ENCODE measurements at places on chromosomes 3 and 15.

GRCh38 chr3:171228240-171228639, 201.7 kb upstream of the SLC2A2 start:
- no peak for DNase-seq

GRCh38 chr15:61527836-61528580, 298.9 kb upstream of the RORA start:
- no peak for DNase-seq

DNA sequence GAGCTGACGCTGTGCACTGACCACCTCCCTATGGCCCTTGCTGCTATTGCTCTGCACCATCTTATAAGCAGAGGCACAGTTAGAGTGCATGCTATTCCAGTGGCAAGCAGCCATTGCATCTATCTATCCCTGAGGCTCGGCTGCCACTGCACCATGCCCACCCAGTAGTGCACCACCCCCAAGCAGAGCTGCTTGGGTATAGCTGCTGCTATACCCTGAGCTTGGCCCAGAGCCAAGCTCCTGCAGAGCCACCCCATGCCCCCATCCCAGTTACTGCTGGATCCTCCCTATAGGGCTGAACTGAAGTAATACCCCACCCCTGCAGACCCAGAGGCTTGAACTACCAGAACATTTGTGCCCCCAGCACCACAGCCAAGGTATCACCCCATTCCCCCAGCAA, 19.6 kb upstream of the IGSF10 start:
- no peak for DNase-seq

DNA sequence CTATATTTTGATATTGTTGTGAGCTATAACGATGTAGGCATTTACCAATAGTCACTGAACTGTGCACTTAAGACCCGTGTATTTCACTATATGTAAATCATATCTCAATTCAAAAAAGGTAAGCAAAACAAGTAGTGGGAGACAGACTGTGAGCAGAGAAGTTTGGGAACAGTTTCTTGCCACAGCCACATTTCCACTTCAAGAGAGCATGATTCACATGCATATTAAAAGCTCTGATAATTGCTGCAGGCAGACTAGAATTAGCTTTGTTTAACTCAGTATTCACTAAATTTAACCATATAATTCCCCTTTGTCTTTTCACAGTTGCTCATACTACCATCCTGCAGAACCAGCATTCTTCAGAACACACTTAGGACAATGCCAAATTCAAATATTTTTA, 168.4 kb upstream of the ZNF385D start:
- no peak for DNase-seq

GRCh38 chr3:17243621-17244020, 358.9 kb downstream of the PLCL2 start:
- DNase-seq, result no peak

- DNase-seq, result no peak
Observed at GRCh38 chr15:46956456-46956855, 760.8 kb upstream of the SEMA6D start.

- no peak for DNase-seq
Observed at GRCh38 chr15:95669146-95669922, 661.2 kb upstream of the NR2F2 start.

All from COLO829 (cell line).